ENCODE measurements at places on chromosomes 5 and 9. TPM values are rescaled to one million over a fixed set of nuclear protein-coding genes. Genes with fewer than 3 reads are reported as not detected.
A peak's percentile ranks its signal among the peaks of the same experiment; 100 is the strongest.

MYO10 gene
- 27.2 TPM for polyA plus RNA-seq

HIGD2A gene
- polyA plus RNA-seq: 205 TPM

CCNI2 gene
- polyA plus RNA-seq: 1.3 TPM

FAXDC2 gene
- polyA plus RNA-seq: 14.0 TPM

TNFSF15 gene
- 0.13 TPM for polyA plus RNA-seq

SLC34A1 gene
- polyA plus RNA-seq: not detected

PDLIM4 gene
- 66.2 TPM for polyA plus RNA-seq

GABRG2 gene
- not detected for polyA plus RNA-seq

DNA sequence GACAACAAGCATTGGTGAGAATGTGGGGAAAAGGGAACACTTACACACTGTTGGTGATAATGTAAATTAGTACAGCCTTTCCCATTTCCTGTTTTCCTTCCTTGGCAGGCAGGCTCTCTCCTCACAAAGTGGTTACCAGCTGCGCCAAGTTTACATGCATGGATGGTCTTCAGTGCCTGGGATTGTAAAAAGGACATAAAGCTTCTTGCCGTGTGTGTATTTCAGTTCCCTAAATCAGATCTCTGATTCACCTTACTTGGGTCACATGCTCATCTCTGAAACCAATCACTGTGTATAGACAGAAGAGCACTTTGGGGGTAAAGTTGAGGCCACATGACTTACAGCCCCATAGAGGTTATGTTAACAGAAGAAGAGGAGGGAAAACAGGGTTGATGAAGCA is 92.8 kb downstream of the CAVIN4 start:
- no peak for DNase-seq

- DNase-seq: no peak
Measured at GRCh38 chr9:37998881-37999587, 70.0 kb downstream of the SHB start.

- DNase-seq: peak; percentile 51
Measured at GRCh38 chr9:131835151-131835910, 95.5 kb upstream of the RAPGEF1 start.

DNA sequence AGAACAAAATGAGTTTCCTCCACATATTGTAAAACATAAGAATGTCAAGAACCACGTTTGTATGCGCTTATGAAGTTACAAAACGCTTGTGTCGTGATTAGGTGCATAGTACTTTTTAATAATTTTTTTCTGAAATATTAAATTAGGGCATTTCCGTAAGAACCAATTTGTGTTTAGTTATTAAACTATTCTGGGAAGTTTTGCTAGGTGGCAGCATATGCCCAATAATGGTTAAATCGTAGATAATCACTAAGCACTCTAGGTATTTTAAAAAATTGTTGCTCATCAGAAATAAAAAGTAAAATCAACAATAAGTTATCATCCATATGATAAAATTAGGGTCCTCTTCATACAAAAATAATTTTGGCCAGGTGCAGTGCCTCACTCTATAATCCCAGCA is 5.4 kb downstream of the SRFBP1 start:
- no peak for DNase-seq

DNA sequence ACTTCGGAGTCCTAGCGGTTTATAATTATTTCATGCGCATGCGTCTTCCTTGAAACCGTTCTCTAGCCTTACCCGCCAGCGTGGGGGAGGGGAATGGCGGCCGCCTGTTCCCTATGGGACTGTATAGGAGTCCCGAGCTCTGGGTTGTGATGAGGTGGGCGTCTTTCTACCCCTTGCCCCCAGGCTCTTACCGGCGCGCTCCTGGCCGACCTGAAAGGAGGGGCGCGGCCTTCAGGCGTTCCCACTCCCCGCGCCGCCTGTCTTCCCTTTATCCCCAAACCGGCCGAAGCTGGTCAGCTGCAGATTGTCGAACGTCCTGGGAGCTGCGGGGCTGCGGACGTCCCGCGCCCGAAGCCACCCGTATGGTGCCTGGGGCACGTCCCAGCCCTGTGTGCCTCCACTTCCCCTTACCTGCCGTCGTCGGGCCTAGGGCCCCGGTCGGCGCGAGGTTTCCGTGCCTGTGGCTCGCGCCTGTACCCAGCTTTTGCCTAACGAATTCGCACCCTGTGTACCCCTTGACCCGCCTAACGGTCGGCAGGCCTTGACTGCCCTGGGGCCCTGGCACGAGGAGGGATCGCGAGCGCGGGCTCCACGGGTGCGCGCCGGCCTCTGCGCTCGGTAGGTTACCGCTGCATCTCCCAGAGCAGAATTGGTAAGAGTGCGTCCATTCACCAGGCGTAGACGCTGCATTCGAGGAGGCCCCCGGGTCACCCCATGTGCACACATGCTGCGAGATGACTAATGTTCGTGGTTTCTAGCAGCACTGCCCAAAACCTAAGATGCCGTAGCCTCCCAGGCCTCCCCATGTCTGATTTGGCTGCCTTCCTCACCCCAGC is 653 bp upstream of the HNRNPH1 start:
- DNase-seq: no peak

GRCh38 chr5:73938280-73938937 is 312.4 kb downstream of the ARHGEF28 start:
- DNase-seq: no peak

DNA sequence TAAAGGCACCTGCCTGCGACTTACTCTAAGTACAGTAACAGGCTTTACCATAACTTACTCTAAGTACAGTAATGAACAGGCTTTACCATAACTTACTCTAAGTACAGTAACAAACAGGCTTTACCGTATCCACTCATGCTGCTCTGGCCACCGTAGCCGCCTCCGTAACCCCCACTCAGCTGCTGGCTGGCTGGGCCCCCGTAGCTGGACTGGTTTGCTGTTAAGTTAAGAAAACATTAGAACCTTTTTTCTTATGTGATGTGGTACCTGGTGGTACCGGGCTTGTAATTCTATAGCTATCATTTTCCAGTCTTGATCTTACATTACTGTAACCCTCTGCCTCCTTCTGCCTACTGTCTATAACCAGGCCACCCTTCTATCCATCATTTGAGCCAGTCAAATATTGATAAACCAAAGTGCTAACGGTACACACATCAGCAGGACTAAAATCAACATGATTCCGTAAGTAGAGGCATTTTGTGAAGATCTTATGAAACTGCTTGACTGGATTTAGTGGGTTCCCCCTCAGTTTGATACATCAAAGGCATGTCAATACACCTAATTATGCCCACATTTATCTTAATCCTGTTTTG is 7.4 kb downstream of the HNRNPH1 start:
- DNase-seq: no peak

DNA sequence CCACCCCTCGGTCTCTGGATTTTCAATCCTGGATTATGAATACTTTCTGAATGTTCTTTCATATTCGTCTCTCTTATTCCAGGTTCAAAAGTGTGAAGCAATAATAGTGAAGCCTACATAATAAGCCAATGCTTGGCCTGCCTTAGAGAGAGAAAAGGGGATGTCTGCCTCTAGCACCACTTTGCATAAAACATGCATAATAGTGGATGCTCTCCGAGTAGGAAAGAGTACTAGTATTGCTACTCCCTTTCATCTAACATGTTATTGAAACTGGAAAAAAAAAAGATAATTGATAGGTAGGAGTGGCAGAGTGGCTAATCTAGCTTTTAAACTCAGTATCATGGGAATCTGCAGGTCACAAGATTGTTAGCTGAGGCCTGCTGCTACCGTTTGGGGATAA is 158.1 kb downstream of the SPATA31D1 start:
- DNase-seq: no peak

DNA sequence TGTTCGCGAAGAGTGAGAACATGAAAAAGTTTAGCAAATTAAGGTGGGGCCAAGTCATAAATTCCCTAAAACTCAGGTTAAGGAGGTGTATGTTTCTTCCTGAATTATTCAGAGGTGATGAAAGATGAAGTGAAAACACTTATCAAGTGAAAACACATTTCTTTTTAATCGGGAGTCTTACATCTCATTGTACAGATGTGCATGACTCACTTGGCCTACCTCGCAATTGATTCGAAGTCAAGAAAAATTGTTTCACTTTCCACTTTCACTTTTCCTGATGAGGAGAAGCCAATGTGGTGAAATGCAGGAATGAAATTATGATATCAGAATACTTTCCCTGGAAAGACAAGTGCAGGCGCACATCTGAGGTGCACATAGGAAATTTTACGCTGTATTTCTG is 78.7 kb downstream of the SLC25A46 start:
- DNase-seq: no peak

DNA sequence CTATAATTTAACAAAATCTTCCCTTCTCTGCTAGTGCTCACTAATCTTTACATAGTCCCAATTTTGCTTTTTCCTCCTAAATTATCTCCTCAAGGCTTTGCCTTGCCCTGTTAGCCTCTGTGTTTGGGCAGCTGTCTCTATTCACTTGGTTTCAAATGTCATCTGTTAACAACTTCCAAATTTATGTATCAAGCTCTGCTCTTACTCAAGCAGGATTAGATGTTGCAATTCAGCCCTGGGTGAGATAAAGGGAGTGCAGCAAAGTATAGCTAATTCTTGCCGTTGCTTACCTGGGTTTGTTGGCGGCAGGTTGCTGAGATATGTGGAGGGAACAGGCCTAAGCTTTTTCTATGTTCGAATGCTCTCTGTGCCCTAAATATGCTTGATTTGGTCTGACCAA is 483.8 kb downstream of the DMAC1 start:
- no peak for DNase-seq

GRCh38 chr5:75281716-75282465 is 45.2 kb upstream of the ANKRD31 start:
- no peak for DNase-seq

GRCh38 chr9:21611891-21612290 is 129.8 kb upstream of the IFNE start:
- DNase-seq: no peak

DNA sequence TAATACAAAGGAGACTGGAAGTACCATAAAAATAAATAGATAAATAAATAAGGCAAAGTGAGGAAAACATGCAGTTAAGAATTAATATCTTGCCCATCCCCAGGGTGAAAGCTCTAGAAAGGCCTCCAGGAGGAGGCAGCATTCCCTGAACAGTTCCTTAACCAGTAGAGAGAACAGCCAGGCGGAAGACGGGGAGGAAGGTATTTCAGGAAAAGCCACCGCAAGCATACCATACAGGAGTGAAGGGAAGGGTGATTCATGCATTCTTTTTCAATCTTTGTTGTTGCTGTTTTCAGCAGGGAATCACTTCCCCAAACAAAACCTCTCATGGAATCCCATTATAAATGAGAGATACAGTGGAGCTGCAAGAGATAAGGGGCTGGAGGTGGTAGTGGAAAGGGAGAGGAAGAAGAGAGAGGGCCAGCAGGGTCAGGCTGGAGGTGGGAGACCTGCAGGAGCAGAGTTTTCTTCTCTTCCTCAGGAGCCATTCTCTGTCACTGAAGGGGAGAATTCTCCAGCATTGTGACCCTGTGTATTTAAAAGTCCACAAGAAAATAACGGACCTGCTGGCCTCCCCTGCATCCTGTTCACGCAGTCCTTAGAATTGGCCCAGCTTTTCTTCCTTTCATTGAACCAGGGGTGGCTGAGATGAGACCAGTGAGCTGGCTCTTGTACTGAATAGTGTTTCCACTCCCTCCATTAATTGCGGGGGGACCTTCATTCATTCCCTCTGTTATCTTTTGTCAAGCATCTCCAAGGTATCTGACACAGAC is 255.9 kb downstream of the FAM114A2 start:
- no peak for DNase-seq

DNA sequence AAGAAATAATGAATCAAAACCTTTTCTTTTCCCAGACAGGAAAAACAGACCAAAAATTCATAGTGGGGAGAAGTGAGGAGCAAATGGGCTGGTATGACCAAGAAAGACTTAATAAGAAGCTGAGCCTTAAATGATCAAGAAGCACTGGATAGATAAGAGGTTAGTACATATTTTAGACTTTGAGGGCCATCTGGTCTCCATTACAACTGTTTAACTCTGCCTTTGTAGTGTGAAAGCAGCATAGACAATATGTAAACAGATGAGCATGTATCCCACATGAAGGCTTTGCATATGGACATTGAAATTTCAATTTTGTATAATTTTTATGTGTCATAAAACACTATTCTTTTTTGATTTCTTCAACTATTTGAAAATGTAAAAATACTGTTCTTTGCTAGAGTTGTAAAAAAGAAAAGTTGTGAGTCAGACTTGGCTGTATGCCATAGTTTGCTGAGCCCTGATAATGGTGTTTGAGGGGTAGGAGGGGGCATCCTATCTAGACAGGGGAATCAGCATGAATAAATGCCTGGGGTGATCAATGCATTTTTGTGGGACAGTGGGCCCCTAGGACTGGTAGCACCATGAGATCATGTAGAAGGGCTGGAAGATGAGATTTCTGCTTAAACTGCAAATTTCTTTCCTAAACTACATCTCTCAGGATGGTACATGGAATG is 91.8 kb upstream of the GPR151 start:
- no peak for DNase-seq

GRCh38 chr5:57072218-57072892 is 101.5 kb upstream of the GPBP1 start:
- no peak for DNase-seq

GRCh38 chr9:123478967-123479602 is 123.1 kb downstream of the CRB2 start:
- DNase-seq: no peak

GRCh38 chr5:138600446-138600845 is 25.2 kb upstream of the HSPA9 start:
- DNase-seq: no peak

DNA sequence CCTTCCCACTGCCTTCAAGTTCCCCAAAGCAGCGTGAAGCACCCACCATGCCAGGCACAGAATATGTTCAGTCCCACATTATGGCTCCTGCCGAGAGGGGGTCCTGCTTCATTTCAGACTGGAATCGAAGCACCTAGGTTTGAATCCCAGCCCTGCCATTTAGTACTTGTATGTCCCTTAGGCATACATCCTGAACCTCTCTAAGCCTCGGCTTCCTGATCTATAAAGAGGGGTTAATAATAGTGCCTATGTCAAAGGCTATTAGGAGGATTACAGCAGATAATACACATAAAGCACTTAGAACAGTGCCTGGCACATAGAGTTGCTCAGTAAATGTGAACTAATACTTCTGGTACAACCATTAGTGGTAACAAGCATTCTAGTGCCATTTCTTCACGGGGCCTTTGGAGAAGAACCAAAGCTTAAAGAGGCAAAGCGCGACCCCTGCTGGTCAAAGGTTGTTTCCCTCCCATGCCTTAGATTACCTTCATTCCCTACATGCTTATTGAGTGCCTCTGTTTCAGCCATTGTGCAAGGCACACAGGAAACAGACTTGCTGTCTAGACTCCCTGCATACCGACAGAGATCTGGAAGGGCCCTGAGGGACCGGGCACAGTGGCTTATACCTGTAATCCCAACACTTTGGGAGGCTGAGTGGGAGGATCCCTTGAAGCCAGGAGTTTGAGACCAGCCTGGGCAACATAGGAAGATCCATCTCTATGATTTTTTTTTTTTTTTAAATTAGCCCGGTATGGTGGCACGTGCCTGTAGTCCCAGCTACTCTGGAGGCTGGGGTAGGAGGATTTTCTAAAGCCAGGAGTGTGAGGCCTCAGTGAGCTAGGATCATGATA is 98.3 kb downstream of the PPARGC1B start:
- DNase-seq: peak; percentile 58
